ENCODE measurements at places on chromosomes 6 and 20. TPM values are rescaled to one million over a fixed set of nuclear protein-coding genes. Genes with fewer than 3 reads are reported as not detected.

The CASS4 gene
- 0.14 TPM for total RNA-seq

The LINC00237 gene
- total RNA-seq, result not detected

The RPP40 gene
- total RNA-seq, result 9.3 TPM

The LY6G6D gene
- total RNA-seq, result not detected

The DNMT3B gene
- total RNA-seq, result 58.0 TPM

The ESF1 gene
- total RNA-seq, result 20.7 TPM

The CD24 gene
- 352 TPM for total RNA-seq

The ATP6V1G2 gene
- total RNA-seq, result 3.3 TPM

- no peak for DNase-seq
Observed at GRCh38 chr6:157285422-157285779, 37.9 kb downstream of the TMEM242 start.

DNA sequence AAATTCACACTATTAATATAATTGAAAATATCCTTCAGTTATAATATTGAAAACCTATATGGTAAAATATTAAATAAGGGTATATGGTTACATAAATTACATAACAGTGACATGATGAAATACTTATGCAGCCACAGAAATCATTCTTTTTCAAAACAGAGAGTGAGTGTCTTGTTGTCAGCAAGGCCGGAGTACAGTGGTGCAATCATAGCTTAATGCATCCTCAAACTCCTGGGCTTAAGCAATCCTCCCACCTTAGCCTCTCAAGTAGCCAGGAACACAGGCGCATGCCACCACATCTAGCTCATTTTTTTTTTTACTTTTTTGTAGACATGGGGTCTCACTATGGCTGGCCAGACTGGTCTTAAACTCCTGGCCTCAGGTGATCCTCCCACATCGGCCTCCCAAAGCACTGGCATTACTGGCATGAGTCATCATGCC is 40.4 kb downstream of the FAM8A1 start:
- DNase-seq, result no peak

DNA sequence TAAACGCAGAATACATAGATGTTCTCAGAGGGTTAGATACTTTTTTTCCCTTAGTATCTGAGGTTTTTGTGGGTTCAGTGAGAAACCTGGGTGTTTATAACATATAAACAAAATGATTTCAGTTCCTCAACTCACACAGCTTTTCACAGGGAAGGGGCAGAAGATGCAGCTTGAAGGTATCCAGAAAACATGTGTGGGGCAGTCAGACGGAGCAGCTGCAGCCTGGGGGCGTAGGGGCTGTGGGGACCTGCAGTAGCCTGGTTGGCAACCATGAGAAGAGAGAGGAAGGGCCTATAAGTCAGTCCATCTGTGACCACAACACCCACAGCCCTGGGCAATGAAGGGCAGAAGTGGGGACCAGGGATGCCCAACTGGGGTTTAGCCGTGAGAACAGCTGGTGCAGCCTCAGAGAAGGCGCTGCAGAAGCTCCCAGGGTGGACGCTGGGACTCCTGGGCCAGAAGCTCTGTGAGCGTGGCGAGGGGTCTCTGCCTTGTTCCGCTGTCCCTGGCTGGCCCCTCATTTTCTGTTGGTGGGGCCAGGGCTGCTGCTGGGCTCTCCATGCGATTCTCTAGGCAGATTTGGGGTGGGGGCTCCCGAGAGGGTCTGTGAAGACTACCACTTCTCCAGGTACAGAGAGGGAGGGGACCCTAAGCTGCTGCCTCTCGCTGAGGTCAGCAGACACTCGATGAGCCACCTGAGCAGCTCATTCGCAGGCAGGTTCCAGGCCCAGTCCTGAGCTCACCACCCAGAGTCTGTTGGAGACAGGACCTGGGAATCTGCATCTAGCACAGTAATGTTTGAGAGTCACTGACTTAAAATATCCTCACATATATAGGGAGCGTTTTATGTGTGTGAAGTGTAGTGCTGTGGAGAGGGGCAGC is 181.2 kb downstream of the ZDHHC14 start:
- no peak for DNase-seq

DNA sequence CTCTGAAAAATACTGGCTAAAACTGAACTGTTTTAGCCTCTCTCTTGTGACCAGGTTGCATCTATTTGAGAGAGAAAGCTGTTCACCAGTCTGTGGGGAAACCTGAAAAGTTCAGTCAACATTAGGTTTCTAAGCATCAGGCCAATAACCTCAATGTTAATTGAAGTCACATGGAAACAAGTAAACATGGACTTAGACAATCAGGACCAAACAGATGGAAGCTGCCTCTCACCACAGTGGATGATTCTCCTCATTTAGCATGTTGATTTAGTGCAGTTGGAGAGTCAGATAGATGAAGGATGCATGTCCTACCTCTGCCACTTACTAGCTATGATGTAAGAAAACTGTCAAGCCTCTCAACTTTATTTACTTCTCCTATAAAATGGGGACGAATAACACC is 18.2 kb downstream of the SCGN start:
- DNase-seq, result no peak

GRCh38 chr20:8913456-8913855 is 155.4 kb upstream of the PLCB4 start:
- DNase-seq, result no peak

- DNase-seq, result no peak
Observed at GRCh38 chr6:36422714-36423100, 19.9 kb downstream of the PXT1 start.

- DNase-seq, result no peak
Observed at GRCh38 chr6:69881322-69882151, 15.2 kb downstream of the COL19A1 start.

DNA sequence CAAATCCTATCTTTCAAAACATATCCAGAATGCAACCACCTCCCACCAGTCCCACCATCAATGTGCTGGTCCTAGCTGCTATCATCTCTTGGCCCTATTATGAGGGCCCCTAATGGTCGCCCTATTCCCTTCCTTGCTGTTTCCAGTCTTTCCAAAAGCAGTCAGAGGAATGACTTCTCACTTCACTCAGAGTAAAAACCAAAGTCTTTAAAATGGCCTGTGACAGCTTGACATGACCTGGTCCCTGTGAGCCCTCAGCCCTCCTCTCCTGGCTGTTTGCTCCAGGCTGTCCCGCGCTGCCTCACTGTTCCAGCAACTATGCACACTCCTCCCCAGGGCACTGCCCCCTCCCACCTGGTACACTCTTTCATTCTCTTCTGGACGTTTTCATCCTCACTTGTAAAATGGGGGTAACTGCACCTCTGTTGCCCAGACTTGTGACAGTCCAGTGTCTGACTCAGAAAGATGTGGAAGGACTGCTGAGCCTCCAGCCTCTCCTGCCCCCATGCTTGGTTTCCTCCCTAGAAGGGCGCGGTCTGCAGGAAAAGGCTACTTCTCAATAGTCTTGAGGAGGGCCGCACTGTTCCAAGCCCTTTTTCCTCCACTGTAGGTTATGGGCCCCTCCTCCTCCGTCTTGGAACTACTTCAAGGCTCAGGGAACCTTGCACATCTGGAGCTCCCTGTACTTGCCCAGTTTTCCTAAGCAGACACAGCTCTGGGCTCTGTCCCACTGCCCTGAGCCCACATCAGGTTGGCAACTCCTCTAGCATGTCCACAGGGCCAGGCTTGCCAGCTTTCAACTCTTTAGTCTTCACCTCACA is 64.7 kb downstream of the MYH7B start:
- DNase-seq, result no peak

DNA sequence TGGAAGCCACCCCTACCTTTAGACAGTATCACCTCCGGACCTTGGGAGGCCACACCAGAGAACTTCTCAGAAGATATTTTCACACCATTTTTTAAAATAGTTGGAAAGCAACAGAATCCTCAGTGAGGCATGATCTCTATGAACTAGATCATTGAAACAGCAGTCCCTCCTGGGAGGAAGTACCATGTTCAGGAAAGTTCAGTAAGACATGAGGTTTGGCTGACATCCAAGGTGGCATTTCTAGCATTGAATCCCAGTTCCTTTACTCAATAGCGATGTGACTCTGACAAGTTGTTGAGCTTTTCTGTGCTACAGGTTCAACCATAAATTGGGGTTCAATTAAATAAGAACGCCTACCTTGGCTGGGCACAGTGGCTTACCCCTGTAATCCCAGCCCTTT is 169.0 kb downstream of the TBC1D7 start:
- DNase-seq, result no peak

- no peak for DNase-seq
Observed at GRCh38 chr6:157659536-157660271, 163.3 kb upstream of the SNX9 start.

- no peak for DNase-seq
Observed at GRCh38 chr6:35566794-35567193, 54.1 kb upstream of the TULP1 start.

DNA sequence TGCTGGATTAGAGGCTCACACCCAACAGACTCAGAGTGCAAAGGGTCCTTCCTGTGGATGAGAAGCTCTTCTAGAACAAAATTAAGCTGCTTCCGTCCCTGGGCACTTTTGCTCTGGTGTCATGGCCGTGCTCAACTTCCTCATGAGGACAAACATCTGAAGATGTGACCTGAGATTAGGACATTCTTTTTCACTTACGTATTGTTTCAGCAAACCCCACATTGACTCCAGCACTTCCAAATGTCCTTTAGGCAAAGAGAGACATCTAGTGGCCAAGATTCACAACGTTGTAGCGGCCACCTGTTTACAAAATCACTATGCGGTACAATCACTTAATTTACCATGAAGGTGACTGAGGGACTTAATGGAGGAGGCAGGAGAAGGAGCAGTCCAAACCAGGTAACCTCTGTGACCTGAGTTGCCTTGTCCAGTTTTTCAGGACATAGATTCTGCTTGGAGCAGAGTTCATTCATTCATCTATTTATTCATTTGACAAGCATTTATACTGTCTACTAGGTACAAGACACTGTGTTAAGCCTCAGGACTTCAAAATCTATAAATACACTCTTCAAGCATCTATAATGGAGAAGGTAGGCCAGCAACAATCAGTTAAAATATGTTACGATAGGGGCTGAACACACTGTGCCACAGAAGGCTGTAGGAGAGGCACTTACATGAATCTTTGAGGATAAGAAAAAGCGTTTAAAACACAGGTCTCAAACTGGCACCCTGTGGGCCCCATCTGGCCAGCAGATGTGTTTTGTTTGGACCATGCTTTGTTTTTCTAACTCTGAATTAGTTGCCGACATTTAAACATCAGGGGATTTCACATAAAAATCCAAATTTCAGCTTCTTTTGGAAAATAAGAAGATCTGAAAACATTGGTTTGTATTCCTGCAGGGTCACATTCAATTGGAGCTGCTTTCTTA is 5.6 kb upstream of the ADGRF1 start:
- DNase-seq, result peak; percentile 17

DNA sequence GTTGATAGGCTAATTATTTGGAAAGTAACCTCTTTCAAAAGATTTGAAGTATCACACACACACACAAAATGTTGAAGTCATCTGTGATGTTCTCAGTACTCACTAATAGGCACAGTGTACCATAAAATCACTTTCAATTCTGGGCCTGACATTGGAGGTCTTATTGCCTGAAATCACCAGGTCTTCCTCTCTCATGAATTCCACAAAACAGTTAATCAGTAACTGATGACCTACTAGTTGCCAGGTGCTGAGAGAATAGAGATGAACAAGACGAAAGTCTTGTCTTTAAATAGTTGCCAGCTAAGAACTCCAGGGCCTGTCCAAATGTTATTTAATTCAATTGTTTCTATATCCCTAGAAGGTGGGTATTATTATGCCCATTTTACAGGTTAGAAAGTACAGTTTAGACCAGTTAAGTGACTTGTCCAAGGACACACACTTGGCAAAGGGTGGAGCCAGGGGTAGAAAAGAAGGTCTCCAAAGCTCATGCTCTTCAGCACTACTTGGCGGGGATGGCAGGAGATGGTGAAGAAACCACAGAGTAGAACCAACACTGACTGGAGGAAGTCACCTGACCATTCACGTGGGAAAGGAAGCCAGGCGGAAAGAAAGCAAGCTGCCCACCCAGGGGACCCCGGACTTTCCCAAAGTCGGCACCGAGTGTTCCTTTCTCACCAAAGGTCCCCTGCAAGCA is 116.4 kb downstream of the KIF6 start:
- no peak for DNase-seq

- DNase-seq, result no peak
Observed at GRCh38 chr20:20143646-20144045, 91.3 kb downstream of the CFAP61 start.

- DNase-seq, result no peak
Observed at GRCh38 chr6:97841763-97842162, 558.7 kb upstream of the MMS22L start.

- DNase-seq, result no peak
Observed at GRCh38 chr6:170221052-170221752, 69.7 kb downstream of the DLL1 start.

- DNase-seq, result no peak
Observed at GRCh38 chr6:109240370-109241084, 141.7 kb downstream of the CD164 start.

GRCh38 chr20:5484926-5485325 is 168.2 kb upstream of the PROKR2 start:
- DNase-seq, result no peak

DNA sequence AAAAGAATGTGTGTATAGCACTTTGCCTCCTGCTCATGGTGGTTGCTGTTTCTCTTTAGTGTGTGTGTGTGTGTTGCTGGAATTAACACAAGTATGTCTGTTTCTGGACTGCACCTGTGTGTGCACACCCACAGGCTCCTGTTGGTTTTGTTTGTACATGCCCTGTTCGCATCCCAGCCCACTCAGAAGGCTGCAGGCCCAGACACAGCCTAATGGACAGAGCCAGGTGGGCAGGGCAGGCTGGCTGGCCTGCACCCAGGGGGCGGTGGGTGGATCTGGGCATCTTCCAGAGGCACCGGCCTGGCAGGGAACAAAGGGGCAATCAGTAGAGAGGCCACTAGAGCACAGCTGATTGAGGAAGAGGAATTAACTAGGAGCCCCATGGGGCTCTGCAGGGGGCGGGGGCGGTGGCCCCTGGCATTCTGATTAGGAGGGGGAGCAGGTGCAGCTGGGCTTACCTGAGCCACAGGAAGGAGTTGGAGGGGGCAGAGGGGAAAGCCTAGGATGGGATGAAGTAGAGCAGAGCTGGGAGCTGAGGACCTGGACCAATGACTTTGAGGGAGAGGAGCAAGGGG is 21.9 kb downstream of the CD40 start:
- DNase-seq, result no peak

DNA sequence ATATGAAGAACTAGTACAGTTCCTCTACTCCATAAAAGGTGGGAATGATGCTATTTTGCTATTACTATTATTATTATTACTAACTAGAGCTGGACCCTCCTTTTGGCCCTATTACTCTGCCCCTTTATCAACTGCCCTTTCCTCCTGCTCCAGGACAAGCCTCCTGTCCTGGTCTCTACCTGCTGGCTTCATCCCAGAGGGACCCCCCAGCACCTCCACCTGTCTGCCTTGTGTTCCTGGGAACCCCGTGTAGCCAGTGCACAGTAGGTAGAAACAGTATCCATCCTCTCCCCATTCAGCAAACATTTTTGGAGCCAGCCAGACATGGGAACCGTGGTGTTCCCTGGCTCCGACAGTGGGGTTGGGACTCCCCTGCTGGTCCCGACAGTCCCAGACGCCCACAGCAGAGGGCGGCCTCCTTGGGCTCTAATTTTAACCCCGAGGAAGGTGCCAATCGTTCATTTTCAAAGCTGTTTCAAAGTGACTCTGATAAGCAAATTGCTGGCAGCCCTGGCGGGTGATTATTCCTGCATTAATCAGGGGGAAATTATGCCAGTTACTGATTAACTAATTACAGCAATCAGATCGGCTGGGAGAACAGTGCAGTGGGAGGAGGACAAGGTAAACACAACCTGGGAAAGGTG is 44.2 kb upstream of the MDGA1 start:
- DNase-seq, result peak; percentile 11
